ENCODE measurements at places on chromosomes 6 and 20.

- no peak for DNase-seq
Measured at GRCh38 chr6:113049190-113049589, 702.1 kb downstream of the RFPL4B start.

DNA sequence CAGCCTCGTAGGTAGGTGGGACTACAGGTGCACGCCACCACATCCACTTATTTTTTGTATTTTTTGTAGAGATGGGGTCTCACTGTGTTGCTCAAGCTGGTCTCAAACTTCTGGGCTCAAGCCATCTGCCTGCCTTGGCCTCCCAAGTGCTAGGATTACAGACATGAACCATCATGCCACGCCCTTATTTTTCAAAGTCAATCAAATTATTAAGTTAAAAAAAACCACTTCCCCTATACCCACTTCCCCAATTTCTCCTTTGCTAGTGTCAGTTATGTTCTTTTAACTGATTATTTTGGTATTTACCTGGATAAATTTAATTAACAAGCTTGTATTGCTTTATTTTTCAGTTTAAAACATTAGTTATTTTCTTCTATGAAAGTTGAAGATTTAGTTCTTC is 49.6 kb downstream of the RIOK1 start:
- no peak for DNase-seq

DNA sequence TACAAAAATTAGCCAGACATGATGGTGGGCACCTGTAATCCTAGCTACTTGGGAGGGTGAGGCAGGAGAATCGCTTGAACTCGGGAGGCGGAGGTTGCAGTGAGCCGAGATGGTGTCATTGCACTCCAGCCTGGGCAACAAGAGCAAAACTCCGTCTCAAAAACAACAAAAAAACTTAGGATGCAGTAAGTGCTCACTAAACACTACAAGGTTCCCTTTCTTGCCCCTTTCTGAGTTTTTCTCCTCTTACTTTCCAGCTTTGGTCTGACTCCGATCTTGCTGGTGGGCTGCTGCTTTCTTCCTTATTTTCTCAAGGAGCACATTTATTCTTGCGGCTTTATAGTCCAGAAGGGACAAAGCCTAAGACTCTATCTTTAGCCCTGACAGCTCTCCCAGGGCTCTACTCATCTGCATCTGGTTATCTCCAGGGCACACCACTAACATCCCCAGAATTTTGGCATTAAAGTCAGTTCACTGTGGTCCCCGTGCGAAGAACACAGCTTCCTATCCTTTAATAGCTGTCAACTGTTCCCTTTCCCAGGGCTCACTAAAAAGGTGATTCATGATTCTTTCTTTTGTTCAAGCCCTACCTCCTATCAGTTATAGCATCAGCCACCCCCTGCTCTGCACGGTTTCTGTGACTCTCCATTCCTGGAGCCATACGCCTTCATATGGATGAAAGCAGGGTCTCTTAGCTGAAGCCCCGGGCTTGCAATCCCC is 17.1 kb upstream of the RPN2 start:
- DNase-seq, result no peak

- DNase-seq, result no peak
Measured at GRCh38 chr6:108903796-108904195, 55.6 kb downstream of the ARMC2 start.

GRCh38 chr6:129432738-129433137 is 277.2 kb downstream of the ARHGAP18 start:
- DNase-seq, result no peak

DNA sequence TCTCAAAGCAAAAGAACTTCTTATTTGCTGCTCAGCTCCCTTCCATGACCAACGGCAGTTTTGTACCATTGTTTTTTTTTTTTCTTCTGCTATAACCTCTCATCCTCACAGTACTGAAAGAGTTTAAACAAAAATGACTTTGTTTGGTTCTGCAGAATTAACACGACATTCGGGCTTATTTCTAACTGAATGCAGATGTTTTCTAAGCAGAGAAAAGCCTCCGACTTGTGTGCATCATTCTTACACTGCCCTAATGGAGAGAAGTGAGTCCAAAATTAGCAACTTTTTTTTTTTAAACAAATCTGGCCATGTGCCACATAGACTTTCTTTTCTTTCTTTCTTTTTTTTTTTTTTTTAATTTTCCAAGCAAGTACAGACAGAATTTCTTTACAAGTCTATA is 382.7 kb downstream of the HDGFL1 start:
- no peak for DNase-seq

DNA sequence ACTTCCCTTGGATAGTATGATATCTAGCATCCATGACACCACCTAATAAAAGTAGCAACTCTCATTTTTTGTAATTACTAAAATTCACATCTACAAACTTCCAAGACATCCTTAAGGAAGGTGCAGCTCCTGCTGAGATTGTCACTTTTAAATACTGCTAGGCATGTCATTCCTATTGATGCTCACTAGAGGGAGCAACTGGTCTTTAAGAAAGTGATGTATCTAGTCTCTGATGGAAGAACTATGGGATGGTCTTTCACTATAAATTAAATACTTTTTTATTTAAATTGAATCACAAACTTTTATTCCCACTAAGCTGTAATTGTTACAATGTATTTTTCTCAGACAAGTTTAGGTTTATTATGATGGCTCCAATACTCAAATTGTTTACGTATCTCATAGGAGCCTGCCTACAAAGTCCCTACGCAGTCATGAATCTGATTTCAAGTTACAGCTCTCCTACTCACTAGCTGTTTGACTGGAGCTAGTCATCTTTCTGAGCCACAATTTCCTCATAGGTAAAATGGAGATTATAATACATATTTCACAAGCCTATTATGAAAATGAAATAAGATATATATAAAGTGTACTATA is 8.1 kb upstream of the TSPYL1 start:
- DNase-seq, result no peak

DNA sequence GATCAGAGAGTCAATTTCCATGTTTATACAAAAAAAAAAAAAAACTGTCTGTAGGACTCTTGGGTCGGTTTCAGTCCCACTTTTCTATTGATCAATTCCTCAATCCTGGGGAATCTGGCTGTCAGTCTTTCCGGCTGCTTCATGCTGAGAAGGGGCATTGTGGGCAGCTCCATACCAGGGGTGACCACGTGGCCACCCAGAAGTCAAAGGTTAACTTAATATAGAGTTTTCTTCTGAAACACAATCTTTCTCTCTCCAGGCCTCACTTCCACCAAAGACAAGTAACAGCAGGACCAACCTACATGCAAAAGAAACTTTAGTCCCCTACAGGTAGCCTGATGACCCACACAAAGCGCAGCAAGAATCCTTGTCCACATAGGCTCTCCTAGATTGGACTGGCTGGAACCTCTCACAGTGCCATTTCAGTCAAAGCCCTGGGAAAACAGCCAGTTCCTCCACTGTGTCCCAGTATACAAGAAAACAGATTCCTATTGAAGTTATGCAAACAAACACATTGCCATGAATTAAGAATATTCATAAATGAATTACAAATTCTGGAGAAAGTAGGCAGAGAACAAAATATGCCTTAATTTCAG is 18.5 kb upstream of the SERPINB9 start:
- no peak for DNase-seq

- DNase-seq, result no peak
Measured at GRCh38 chr6:54881067-54881730, 34.6 kb downstream of the FAM83B start.

DNA sequence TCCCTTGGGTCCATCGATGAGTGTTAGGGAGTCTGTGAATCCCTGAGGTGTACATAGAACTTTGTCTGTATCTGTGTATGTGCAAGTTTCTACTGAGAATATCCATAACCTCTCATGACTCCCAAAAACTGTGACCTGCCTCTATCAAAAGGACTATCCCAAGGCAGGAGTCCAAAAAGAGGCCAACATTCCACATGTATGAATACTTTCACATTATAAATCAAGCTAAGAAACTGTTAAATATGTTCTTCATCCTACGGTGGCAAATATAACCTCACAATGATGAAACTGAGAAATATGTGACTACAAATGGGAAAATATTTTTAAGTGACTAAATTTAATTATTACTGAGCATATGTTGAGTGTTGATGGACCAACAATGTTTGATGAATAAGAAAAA is 16.1 kb upstream of the STX11 start:
- DNase-seq, result no peak

DNA sequence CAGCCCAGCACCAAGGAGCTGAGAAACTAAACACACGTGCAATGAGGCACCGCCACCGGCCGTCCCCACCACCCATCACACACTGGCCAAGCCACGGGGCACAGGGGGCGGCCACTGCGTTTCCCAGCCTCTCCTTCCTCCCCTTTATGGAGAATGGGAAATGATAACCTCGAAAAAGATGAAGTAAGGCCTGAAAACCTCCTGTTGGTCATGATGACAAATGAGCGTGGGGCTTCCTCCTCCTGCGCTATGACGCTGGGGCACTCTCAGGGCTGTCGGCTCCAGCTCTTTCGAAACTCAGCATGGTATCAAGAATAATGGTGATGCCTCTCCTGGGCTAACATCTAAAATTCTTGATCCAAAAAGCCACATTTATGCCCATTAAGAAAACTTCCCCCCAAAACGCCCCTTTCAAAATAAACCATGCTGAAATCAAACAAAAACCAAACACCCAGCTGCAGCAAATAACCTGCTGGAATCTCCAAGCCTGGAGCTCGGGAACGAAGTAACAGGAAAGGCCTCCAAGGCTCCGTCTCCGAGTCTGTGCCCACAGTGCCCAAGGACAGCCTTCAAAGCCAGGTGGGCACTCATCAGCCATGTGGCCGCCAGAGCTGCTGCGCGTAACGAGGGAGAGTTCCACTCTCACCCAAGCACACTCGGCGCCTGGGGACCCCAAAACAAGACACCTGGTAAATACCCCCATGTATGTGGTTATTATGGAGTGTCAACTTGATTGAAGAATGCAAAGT is 50.0 kb downstream of the TAF4 start:
- DNase-seq, result no peak

DNA sequence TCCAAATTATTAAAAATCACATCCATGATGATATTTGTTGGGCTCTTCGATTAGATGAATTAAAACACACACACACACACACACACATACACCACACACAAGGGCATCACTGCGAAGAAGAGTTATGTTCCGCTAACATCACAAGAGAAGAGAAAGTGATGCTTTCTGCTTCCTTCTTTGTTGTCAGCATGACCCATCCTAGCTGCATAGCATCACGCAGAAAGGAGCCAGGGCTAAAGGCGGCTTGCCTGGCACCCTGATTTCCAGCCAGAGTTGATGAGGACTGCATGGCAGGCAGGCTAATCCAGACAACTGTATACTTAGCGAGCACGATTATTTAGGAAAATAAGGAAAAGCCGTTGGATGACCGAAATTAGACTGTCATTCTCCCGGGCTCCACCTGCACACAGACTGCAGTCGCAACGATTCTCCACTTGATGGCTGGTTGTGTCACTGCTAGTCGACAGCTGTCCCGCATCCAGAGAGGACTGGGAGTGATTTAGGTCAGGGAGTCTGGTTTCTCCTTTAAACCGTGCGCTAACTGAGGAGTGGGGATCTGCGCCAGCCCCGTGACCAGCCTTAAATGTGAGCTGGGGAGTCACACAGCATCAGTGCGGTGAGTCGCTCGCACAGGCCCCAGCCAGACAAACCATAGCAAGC is 70.6 kb upstream of the SOX4 start:
- DNase-seq, result no peak

DNA sequence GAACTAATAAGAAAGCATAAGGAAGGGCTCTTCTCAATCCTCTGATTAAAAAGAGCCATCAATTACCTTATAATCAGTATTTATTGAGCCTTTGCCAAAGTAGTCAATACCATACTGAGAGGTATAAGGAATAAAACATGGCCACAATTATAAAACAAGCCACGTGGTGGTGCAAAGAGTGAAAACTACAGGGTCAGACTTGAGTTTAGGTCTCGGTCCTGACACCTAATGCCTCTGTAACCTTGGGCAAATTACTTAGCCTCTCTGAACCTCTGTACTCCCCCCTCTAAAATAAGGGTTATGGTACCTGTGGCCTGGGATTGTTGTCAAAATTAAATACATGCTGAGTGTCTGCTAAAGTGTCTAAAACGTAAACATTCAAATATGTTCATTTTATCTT is 11.8 kb downstream of the TRIM10 start:
- no peak for DNase-seq

GRCh38 chr20:49526056-49526455 is 41.9 kb downstream of the PTGIS start:
- no peak for DNase-seq
